ENCODE measurements at places on chromosomes 16 and 17. TPM values are rescaled to one million over a fixed set of nuclear protein-coding genes. Genes with fewer than 3 reads are reported as not detected.

DNA sequence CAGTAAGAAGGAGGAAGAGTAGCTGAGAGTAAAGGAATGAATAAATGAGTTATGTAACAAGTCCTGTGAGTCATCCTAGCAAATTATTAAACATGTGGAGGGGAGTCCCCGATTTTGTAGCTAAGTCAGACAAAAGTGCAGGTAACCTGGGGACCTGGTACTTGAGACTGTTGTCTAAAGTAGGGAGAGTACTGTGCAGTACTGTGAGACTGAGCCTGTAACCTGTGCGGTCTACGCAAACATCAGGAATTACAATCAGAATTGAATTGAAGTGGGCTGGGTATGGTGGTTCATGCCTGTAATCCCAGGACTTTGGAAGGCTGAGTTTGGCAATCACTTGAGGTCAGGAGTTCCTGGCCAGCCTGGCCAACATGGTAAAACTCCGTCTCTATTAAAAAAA is 35.7 kb downstream of the IKZF3 start:
- DNase-seq, result no peak

DNA sequence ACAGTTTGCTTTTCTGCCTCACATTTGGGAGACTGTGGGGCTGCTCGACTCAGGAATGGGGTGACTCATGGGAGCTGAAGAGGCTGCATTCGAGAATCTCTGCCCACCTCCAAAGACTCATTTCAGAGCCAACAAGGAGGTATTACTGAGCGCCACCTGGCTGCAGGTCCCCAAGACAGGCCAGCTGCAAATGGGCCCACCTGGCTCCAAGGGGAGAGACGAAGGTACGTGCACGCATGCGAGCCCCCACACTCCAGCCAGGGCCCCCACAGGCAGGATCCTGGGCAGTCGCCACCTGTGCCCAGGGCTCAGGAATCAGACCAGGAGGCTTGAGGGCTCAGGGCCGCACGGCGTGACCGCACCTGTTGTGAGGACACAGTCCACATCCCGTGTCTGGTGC is 6.0 kb downstream of the HAGHL start:
- DNase-seq, result peak; percentile 49

DNA sequence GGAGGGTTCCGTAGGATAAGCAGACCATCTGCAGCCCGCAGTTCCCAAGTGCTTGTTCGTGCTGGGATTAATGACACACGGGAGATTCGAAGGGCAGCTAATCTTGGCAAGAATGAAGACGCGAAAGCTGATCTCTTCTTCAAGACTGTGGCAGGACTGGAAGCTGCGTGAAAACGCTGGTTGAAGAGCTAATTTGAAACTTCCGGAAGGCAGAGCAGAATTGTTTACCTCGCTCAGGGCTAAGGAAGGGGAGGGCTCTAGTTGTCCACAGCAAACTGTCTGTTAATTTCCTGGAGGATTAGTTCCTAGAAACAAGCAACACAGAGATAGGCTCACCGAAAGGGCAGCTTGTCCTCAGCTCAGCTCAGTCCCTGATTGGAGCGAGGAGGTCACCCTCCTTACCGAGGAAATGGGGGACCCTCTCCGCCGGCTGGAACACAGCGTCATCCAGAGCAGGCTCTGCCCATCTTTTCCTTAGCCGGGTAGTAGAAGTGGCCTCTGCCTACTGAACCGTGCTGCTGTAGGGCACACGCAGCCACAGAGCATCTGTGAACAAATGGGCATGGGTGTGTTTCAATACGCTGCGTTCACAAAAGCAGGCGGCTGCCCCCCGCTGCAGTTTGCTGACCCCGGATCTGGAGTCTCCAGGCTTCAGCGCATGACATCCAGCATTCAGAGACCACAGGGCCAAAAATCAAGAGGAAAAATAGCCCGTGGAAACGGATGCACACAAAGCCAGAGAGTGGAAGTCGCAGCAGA is 16.7 kb upstream of the BAIAP2 start:
- no peak for DNase-seq

The PLD2 gene
- 17.6 TPM for total RNA-seq

The TUFM gene
- total RNA-seq, result 225 TPM

- DNase-seq, result no peak
Observed at GRCh38 chr16:50902457-50902856, 160.6 kb downstream of the CYLD start.

- DNase-seq, result no peak
Observed at GRCh38 chr17:28901866-28902818, 737 bp downstream of the DHRS13 start.

The GLIS2 gene
- total RNA-seq, result 3.2 TPM

The CDH11 gene
- total RNA-seq, result 26.9 TPM

DNA sequence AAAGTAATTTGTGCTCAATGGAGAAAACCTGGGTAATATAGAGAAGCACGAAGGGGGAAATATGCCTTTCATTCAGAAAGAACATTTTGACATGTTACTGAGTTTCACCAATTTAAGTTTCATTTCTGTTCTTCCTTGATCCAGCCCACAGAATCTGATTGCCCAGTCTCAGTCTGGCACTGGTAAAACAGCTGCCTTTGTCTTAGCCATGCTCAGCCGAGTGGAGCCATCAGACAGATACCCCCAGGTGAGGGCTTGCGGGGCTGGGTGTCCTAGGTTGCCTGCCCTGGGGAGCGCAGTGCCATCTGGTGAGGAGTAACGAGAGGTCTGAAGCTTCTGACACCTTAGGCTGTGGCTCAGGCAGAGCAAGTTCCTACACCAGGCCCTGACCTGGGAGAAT is 17.7 kb downstream of the DDX19A start:
- no peak for DNase-seq

The ITGAD gene
- not detected for total RNA-seq

GRCh38 chr17:54980375-54980774 is 11.8 kb downstream of the STXBP4 start:
- no peak for DNase-seq

- peak; percentile 83 for DNase-seq
Observed at GRCh38 chr16:81996664-81997509, 14.4 kb downstream of the SDR42E1 start.

GRCh38 chr17:77475016-77475976 is 334.5 kb downstream of the SEC14L1 start:
- DNase-seq, result peak; percentile 87

GRCh38 chr16:76780556-76780955 is 410.4 kb upstream of the MON1B start:
- no peak for DNase-seq

All from A172 (cell line).